ENCODE measurements at places on chromosomes 5 and 9.

DNA sequence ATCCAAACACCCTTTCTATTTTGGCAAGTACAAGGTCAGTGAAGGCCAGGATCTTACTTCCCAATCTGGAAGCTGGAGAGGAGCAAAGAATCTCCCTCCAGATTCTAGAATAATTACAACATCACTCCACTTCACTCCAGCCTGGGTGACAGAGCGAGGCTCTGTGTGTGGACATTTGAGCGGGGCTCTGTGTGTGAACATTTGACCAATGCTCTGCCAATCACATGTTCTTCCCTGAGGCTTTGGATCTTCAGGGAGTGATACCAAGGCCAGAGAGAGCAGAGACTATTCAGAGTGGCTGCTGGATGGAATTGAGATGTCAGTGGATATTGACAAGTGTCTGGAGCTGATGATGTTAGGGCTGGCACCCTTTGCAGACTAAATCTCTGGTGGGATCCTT is 24.7 kb upstream of the ANKRD34B start:
- DNase-seq = no peak

DNA sequence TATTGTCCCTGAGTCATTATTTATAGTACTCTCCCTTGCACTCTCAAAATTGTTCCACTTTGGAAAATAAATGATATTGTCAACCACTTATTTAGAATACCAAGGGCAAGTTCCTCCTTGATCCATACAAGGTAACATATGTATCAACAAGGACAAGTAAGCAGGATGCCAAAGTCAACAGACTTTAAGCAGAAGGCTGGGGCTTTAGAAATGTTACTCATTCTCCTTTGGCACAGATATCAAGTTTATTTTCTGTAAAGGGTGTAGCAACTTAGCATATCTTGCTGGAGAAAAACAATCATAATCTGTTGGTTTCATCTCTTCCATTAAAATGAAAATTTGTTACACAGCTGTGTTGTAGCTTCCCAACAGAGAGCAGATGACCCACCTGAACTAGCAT is 248.7 kb upstream of the SLC30A5 start:
- no peak for DNase-seq

DNA sequence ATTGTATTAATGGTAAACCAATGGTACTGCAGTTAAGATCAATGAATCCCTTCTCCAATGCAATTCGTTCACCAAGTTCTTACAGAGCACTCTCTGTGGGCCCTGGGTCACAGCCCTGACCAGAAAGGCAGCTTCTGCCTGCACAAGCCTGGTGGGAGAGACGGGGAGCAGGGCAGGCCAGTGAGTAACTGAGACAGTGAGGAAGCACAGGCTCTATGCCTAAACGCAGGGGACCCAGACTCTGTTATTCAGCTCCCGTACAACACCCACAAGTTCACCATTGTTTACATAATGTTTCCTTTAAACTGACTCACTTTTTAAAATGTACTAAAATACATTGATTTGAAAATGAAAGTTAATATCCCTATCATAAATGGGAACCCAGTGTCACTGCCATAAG is 40.5 kb upstream of the CTSL start:
- no peak for DNase-seq

GRCh38 chr5:53357439-53357838 is 123.0 kb upstream of the FST start:
- DNase-seq = no peak

DNA sequence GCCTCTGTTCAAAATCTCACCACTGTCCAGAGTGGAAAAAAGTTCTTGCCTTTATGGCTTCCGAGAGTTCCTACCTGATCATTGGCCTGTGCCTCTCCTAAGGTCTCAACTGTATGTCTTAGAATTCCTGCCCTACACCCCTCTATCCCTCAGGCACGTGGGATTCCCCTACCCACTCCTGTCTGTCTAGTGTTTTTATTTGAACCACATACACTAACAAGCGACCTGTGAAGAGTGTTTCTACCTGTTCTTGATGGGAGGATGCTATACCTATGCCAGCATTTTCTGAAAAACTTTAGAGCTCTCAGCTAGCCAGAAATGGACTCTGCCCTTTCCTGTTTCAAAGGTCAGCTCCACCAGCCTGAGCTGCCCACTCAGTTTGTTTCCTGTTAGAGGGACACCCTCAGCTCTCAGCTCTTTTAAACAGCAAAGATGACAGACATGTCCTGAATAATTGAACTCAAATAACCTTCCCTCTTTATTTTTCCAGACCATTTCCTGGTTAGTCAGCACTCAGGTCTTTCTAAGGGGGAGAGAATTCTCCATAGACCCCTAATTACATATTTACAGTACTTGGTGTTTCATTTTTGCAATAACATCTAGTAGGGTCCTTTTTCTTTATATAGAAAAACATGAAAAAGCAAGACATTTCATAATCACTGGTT is 214.8 kb downstream of the AOPEP start:
- no peak for DNase-seq

DNA sequence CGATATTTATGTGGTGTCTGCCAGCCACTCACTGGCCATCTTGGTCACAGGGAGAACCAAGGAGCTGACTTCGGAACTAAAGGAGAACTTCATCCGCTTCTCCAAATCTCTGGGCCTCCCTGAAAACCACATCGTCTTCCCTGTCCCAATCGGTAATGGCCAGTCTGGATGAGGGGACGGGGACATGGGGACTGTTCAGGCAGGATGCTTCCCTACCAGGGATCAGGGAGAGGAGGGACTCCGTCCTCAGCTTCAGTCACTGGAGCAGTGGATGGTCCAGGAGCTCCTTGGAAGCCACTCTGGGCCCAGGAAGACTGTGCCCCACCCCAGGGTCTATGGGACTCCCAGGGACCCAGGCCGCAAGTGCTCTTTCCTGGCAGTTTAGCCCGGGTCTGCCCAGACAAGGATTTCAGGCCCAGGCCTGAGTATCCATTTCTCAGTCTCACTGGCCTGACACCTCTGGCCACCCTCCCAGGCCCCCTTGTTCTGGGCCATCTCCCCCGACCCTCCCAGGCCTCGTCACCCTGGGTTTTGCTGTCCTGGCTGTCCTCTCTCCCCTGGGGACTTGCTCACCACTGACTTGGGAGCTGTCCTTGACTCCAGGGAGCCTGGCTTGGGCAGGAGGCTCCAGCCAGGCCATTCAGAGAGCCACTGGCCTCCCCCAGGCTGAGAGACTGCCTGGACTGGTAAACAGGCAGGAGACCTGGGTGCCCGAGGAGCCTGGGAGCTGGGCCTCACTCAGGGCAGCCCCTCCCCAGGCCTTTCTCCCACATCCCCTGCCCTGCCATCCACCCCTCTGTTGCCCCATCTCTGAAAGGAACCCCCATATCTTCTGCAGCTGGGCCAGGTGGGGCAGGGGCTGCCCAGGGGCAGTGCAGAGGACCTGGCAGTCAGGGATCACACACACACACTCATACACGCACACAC is 3.1 kb downstream of the LCN2 start:
- no peak for DNase-seq

GRCh38 chr5:176677209-176677939 is 30.1 kb downstream of the TSPAN17 start:
- DNase-seq = no peak

- DNase-seq = no peak
Observed at GRCh38 chr5:25540628-25541027, 895.9 kb upstream of the CDH10 start.

GRCh38 chr5:170436335-170436734 is 47.2 kb upstream of the KCNMB1 start:
- DNase-seq = no peak

GRCh38 chr9:123031963-123032362 is 1.5 kb upstream of the GPR21 start:
- no peak for DNase-seq

GRCh38 chr5:91146905-91147600 is 236.1 kb downstream of the ARRDC3 start:
- DNase-seq = no peak

- no peak for DNase-seq
Observed at GRCh38 chr5:135973323-135974020, 18.7 kb upstream of the LECT2 start.

GRCh38 chr9:70409280-70409679 is 5.2 kb downstream of the KLF9 start:
- DNase-seq = no peak

- DNase-seq = no peak
Observed at GRCh38 chr9:127938298-127938690, 640 bp upstream of the DPM2 start.

- DNase-seq = peak; percentile 56
Observed at GRCh38 chr5:16736158-16736995, 119.6 kb upstream of the RETREG1 start.

DNA sequence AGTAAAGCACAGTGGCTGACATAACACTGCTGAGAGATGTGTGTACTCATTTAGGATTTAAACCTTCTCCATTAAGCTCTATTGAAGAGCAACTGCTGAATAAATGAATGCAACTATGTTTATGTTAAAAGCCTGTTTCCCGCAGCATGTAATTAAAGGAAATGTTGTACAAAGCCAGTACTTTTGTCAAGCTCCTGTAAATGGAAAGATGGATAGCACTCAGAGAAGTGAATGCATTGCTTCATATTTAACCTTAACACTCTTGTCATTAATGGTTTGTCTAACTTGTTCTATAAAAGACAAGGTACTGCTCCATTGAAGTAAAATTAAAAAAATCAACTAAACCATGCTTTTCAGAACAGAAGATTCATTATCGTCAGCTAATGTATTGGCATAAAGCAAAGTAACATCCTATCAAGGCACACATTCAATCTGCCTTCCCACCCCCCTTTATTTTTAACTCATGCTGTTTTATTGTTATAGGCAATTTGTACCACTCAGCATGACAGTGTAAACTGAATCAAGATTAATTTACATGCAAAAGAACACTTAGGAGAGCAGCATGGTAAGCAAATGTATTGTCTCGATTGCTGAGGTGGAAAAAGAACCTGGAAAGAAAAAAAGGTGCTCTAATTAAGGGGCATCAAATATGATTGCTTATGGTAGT is 240.9 kb upstream of the TBCA start:
- no peak for DNase-seq

- no peak for DNase-seq
Observed at GRCh38 chr5:90569084-90569483, 10.5 kb downstream of the ADGRV1 start.

DNA sequence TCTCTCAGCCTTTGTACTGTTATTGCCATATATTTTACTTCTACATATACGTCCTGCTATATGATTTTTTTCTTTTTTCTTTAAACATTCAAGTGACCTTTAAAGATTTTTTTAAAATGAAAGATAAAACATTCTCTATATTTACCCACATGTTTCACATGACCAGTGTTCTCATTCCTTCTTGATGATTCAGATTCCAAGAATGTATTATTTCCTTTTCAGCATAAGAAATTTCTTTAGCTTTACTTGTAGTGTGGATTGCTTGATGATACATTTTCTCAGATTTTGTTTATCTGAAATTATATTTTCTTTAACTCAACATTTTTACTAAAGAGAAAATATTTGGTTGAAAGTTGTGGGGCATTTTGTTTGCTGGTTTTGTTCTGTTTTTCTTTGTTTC is 792.1 kb downstream of the BRINP1 start:
- peak; percentile 25 for DNase-seq

- peak; percentile 7 for DNase-seq
Observed at GRCh38 chr5:59390074-59390659, 503.4 kb downstream of the PDE4D start.

- DNase-seq = peak; percentile 59
Observed at GRCh38 chr5:168793841-168794837, 215.0 kb upstream of the PANK3 start.
